ENCODE measurements at places on chromosomes 2 and 18.

DNA sequence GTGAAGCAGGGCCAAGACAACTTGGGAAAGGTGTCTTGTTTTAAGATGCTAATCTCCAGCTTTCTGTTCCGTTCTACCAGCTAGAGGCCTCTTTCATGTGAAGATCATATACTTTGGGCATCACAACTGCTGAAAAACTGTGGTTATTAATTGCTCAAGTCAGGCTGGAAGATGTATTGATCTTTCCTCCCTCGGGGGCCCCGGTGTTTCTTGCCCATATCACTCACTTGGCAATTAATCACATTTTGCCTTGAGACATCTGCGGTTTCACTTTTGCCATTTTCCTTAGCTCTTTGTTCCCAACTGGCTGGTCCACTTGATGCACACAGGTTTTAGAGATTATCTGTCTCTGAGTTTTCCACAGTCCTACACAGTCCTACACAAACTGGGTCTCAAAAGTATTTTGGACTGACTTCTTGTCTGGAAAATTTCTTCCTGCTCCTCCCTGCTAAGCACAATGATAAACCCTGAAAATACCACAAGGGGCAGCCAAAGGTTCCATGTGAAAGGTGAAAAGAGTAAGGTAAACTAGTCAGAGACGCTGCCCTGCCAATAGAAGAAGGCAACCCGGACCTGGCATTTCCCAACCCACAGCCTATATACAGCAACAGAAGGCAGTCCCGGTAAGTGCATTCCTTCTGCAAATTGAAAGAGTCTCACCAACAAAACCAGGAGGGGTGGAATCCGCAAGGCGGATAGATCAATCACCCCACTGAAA lies 181.0 kb downstream of the AFF3 start:
- DNase-seq: no peak

DNA sequence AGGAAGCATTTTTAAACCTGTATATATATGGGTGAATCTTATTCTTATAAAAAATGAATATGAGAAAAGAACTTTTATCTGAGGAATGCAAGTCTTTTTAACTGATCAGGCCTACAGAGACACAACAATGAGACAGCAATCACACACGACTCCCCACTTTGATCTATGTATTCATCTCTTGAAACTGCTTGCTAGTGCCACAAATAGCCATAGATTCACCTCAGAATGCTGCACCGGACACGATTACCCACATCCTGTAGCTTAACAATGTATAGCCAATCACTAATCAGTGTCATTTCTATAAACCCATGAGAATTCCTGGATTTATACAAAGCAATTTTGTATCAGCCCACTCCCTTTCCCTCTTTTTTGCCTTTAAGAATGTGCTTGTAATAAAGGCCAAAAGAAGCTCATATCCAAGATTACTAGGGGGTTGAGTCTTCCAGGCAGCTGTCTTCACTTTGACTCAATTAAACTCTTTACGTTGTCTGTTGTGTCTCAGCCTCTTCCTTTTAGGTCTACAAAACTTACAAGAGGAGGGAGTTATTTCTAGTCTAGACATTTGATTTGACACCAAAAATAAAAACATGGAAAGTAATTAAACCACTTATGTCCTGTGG lies 94.9 kb downstream of the MBD2 start:
- no peak for DNase-seq

DNA sequence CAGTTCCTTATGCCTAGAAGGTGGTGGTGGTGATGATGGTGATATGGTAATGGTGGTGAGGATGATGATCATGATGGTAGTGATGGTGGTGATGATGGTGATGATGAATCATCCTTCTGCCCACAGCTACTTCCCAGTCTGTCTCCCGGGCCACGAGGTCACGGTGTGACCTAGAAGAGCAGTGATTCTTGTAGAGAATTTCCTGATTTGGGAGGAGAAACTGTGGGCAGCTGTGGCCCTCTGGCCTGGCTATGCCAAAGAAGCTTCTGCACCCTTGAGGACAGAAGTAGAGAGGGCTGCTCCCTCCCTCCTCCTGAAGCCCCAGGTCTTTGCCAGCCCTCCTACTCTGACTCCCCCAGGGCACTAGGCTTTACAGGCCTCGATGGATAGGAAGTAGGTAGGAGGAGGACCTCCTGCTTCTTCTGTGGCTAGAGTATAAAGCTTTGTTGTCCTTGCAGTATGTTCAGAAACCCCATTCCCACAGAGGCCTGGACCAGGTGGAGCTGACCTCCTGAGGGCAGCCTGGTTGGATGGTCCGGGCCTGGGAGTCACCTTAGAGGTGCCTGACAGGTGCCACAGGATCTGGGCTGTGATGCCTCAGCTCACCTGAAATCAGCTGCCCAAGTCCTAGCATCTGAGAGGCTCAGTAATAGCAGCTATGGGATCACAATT lies 57.9 kb upstream of the EPAS1 start:
- no peak for DNase-seq

DNA sequence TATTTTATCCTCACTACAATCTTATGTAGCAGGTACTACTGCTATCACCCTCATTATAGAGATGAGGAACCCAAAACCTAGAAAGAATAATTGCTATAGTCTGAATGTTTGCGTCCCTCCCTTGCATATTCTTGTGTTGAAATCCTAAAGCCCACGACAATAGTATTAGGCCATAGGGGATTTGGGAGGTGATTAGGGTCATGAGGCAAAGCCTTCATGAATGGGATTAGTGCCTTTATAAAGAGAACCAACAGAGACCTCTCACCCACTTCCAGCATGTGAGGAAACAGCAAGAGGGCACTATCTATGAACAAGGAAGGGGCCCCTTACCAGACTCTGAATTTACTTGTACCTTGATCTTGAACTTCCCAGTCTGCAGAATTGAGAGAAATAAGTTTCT lies 500.3 kb upstream of the FAM98A start:
- no peak for DNase-seq

DNA sequence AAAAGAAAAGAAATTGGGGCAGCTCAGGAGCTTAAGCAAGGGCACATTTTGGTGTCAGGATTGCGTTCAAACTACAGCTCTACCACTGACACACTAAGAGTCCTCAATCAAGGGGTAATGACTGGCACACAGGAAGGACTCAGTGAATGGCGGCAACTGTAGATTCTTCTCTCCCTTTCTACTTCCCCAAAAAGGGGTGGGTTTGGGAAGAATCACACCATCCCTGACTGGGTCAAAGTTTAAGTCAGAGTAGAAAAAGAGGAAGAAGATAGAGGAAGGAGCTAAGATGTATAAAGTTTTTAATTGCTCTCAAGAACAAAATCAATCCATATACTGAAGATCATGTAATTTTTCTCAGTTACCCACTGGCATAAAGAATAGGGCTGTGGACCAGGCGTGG lies 2.6 kb downstream of the NLRC4 start:
- no peak for DNase-seq

DNA sequence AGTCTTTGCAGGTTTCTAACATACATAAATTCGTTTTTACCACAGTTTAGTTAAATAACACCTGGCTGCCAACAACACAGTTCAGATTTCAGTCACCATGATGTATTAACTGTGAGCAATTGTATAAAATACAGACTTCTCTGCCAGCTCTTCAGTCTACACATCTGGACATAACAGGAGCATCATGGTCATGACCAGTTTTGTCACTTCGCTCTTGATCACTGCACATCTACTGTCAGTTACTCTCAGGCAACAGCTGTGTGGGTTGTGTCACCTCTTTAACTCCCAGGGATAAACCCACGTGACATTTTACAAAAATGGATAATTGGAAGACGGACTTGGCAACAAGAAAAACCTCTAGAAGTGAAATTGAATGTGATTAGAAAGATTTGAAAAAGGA lies 30.3 kb downstream of the CD8A start:
- DNase-seq: no peak

DNA sequence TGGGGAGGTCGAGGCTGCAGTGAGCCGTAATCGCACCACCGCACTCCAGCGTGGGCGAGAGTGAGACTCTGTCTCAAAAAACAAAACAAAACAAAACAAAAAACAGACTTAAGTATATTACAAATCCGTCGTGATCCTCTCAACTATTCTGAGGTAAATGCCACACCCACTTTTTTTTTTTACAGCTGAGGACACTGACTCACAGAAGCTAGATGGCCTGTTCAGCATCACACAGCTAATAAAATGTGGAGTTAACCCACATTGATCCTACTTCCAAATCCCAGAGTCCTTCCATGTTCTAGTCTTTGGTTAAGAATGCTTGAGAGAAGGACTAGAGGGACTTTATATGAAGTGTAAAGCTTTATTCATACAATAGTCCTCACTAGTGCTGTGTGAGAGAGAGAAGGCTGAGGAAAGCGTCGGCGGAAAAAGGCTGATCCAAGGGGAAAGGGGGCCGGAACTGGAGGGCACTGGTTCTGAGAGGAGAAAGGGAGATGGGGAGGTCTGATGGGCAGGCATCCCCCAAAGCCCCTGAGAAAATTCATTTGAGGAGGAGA lies 627 bp downstream of the RNF25 start:
- DNase-seq: no peak

GRCh38 chr2:27587025-27587424 lies 4.2 kb downstream of the ZNF512 start:
- DNase-seq: no peak

- DNase-seq: no peak
Observed at GRCh38 chr2:203225423-203226039, 13.3 kb upstream of the CYP20A1 start.

GRCh38 chr2:230751062-230751461 lies 38.4 kb downstream of the CAB39 start:
- no peak for DNase-seq

DNA sequence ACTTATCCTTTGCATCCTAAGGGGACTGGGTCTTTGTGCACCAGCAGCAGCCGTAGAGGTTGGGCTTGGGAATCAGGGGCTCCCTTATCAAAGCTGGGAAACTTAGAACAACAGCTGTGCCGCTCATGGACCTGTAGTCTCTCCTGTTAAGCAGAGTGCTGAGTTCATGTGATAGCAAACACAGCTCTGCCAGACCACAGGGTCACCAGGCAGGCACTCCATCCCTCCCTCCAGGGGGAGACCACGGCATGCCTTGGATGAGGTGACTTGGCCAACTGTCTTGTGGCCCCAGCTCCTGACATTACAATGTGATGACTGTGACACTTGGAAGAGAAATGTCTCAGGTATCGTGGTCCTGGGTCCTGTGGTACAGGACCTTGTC lies 60.0 kb downstream of the DGKD start:
- no peak for DNase-seq

DNA sequence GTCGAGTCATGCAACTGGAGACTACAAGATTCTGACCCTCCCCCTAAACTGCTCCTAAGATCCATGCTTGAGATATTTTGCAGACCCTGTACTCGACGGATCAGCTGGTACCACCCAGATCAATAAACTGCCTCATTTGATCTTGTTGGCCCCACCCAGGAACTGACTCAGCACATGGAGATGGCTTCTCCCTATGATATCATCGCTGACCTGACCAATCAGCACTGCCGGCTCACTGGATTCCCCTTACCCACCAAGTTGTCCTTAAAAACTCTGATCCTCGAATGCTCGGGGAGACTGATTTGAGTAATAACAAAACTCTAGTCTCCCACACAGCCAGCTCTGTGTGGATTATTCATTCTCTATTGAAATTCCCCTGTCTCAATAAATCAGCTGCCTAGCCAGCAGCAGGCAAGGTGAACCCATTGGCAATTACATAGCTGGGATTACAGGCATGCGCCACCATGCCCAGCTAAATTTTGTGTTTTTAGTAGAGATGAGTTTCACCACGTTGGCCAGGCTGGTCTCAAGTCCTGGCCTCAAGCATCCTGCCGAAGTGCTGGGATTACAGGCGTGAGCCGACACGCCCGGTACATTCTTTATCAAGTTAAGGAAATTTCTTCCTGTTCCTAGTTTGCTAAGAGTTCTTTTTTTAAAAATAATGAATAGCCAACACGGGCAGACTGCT lies 43.6 kb downstream of the VPS54 start:
- no peak for DNase-seq

DNA sequence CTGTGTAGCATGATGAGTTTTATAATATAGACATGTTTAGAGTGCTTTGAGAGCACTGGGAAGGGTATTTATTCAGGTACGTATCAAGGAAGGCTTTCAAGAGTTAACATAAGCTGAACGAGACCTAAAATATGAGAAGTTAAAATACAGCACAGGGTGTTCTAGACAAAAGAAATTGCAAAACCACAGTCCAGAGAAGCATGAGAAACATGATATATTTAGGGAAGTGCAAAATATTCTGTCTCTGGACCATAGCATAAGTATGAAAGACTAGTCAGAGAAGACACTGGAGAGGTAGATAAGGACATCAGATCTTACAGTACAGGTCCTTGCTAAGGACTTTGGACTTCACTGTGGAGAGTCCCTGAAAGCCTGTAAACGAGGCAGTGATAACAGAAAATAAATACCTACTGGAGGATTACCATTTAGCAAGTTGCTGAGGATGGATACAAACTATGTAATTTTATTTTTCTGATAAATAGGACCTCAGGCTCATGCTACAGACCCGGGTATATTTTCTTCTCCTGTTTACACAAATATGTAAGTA lies 43.7 kb downstream of the FSIP2 start:
- no peak for DNase-seq

DNA sequence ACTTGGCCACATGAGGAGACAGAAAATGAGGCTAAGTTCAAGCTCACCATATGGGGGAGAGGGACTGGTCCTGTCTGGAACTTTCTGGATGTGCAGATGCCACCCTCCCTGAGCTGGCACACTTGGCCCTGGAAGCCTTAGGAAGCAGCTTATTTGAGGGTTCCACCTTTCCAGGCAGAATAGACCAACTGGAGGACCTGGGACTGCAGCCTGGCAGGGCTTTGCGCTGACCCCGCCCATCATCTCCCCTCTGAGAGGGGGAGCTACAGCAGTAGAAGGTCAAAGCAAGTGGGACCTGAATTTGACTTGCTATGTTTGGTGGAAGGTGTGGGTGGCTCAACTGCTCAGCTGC lies 39.5 kb downstream of the TMEM17 start:
- DNase-seq: no peak

- no peak for DNase-seq
Observed at GRCh38 chr2:119478978-119479295, 45.3 kb downstream of the SCTR start.

GRCh38 chr2:221429741-221430491 lies 142.2 kb downstream of the EPHA4 start:
- no peak for DNase-seq

GRCh38 chr18:64639536-64639935 lies 490.6 kb upstream of the LINC00305 start:
- no peak for DNase-seq

Data from stimulated activated CD8-positive, alpha-beta memory T cell treated with anti-CD3 and anti-CD28 coated beads, Interleukin-4, amount 100 ng/mL, for 24 hours (primary cell).